Neural progenitor cell (in vitro differentiated cells): ENCODE measurements at places on chromosomes 11 and 22. TPM values are rescaled to one million over a fixed set of nuclear protein-coding genes. Genes with fewer than 3 reads are reported as not detected.

GRCh38 chr11:46006418-46007070 lies 84.1 kb downstream of the LARGE2 start:
- DNase-seq = peak; percentile 81
- H3K36me3 ChIP-seq = no peaks in the 10 kb centered on the region
- H3K4me3 ChIP-seq = no peak overlapping the region
- H3K4me1 ChIP-seq = peaks cover 10% of the 10 kb centered on the region
- H3K27me3 ChIP-seq = no peaks in the 10 kb centered on the region
- no peak overlapping the region for H3K27ac ChIP-seq

CYTH4 gene
- not detected in 2 replicates for total RNA-seq

DNA sequence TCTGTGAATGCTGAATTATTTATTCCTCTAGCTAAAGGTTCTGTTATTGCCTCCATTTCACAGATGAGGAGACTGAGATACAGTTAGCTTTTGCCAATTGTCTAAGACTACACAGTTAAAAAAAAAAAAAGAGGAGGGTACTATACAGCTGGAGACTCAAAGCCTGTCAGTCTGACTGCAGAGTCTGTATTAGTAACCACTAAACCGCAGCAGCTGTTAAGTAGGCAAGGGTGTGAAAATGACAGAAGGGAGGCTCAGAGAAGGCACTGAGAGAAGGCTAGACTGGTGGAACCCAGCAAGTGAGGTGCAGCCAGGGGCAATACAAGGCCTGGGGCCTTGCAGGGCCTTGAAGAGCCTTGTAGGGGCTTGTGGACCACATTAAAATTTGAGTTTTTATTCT lies 181.2 kb downstream of the CSNK2A3 start:
- H3K36me3 ChIP-seq = no peaks in the 10 kb centered on the region
- no peak overlapping the region for H3K27ac ChIP-seq
- H3K27me3 ChIP-seq = no peaks in the 10 kb centered on the region
- H3K4me3 ChIP-seq = no peak overlapping the region
- DNase-seq = no peak
- H3K4me1 ChIP-seq = peaks cover 6% of the 10 kb centered on the region

- no peak overlapping the region for H3K27ac ChIP-seq
- no peaks in the 10 kb centered on the region for H3K36me3 ChIP-seq
- no peak for DNase-seq
- no peaks in the 10 kb centered on the region for H3K27me3 ChIP-seq
- H3K4me3 ChIP-seq = no peak overlapping the region
- H3K4me1 ChIP-seq = peaks cover 13% of the 10 kb centered on the region
Measured at GRCh38 chr11:92627615-92628256, 341.7 kb upstream of the MTNR1B start.

NECTIN1 gene
- total RNA-seq = 19.5 and 27.4 TPM in 2 replicates

DNA sequence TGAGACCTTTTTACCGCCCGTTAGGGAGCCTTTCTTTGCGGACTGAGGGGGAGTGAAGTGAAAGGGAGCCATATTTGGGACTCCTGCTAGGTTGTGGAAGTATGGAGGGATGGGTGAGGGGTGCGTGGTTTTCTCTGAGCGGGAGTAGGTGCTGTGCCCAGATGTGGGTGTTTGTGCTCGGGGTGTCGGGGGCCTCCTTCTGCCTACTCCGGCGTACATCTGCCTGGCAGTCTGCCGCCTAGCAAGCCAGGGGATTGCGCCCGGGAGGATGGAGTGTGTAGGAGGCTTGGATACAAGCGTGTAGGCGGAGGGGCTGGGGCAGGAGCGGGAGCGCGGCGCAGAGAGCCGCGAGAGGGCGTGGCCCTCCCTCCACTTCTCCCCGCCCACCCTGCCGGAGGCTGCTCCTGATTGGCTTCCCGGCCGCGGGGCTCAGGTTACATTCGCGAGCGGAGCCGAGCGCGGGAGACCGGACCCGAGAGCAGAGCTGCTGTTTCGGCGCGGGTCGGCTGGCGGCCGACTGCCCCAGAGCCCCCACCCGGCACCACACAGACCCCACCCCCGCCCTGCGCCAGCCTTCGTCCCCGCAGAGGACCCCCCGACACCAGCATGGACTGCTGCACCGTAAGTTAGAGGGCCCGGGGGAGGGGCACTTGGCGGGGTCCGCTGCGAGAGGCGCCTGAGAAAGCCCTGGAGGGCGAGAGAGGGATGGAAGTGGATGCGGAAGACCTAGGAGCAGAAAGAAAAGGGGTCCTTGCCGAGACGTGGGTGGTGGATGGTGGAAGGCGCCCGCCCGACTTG lies at the start of gene NRGN:
Gene NRGN (plus strand): TSS at position 464 of the 798 bp plus-strand sequence. CDS start 143 bp downstream, at position 607.
- H3K27me3 ChIP-seq = peaks cover 96% of the 10 kb centered on the region
- H3K27ac ChIP-seq = no peak within 1 kb of the TSS
- no peaks in the 10 kb centered on the region for H3K36me3 ChIP-seq
- DNase-seq = peak; percentile 98
- peaks cover 24% of the 10 kb centered on the region for H3K4me1 ChIP-seq

GRCh38 chr11:14248580-14248981 lies 110.4 kb downstream of the RRAS2 start:
- H3K36me3 ChIP-seq = no peaks in the 10 kb centered on the region
- peaks cover 15% of the 10 kb centered on the region for H3K4me1 ChIP-seq
- no peaks in the 10 kb centered on the region for H3K27me3 ChIP-seq
- no peak overlapping the region for H3K27ac ChIP-seq
- peak; percentile 82 for DNase-seq

MTNR1B gene
- not detected in 2 replicates for total RNA-seq

DNA sequence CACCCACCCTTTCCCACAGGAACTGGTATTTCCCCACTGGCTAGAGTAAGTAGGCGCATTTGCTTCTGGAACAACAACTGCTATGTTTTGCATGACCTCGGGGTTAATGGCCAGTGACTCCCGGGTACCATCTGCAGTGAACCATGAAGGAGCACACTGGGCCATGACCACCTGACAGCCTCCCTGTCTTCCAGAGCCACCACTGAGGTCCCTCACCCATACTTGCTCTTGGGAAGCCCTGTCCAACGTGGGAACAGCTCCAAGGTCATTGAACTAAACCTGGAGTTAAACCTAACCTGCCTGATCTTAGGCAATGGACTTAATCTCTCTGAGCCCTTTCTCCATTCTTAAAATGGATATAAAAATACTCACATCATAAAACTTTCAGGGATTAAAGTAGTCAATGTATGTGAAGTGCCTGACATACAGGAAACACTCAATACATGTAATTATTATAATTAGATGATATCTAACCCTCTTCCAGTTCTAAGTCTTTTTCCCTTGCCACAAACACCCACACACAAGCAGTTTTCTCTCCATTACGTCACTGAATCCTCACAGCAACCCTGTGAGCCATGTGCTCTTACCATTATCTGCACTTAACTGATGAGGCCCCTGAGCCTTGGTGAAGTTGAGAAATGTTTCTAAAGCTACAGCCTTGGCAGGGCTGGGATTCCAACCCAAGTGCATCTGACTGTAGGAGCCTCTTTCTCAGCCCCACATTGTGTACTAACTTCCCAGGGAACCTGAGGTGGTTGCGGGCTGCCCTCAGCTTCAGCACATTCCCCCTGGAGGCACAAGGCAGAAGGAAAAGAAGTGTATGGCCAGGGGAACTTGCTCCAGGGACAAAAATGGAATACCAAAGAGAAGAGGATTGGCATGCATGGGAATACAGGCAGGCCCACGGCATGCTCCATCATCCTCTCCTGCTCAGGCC lies 74.5 kb upstream of the NCAM1 start:
- H3K27me3 ChIP-seq = no peaks in the 10 kb centered on the region
- H3K36me3 ChIP-seq = no peaks in the 10 kb centered on the region
- no peak overlapping the region for H3K27ac ChIP-seq
- H3K4me1 ChIP-seq = no peaks in the 10 kb centered on the region
- H3K4me3 ChIP-seq = no peak overlapping the region
- no peak for DNase-seq

GPR83 gene
- total RNA-seq = 0.03 TPM in 1 of 2 replicates, not detected in the other

ACTN3 gene
- 20.2 and 33.0 TPM in 2 replicates for total RNA-seq

APLNR gene
- total RNA-seq = 1.6 and 1.8 TPM in 2 replicates

DNA sequence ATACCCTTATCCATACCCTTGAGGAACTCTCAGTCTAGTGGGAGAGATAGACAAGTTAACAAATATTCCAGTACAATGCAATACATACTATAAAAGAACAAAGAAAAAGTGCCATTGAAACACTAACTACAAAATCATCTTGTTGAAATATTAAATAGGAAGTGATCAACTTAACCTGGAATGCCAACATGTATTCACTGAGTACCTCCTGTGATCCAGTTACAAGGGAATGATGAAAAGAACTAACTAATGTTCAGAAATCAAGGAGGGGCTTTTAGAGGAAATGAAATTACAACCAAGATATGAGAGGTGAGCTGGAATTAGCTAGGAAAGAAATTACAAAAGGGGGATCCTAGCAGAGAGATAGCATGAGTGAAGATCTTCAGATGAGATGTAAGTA lies 6.2 kb upstream of the FIBIN start:
- no peak for DNase-seq
- H3K27me3 ChIP-seq = no peaks in the 10 kb centered on the region
- H3K4me1 ChIP-seq = peaks cover 15% of the 10 kb centered on the region
- H3K27ac ChIP-seq = no peak overlapping the region
- no peaks in the 10 kb centered on the region for H3K36me3 ChIP-seq
- H3K4me3 ChIP-seq = no peak overlapping the region

ZNF214 gene
- 13.2 and 19.6 TPM in 2 replicates for total RNA-seq

- no peak for DNase-seq
- no peak overlapping the region for H3K4me3 ChIP-seq
- H3K27ac ChIP-seq = no peak overlapping the region
- H3K4me1 ChIP-seq = no peaks in the 10 kb centered on the region
Measured at GRCh38 chr11:107307991-107308390, 149.6 kb downstream of the CWF19L2 start.

SMTN gene
- 14.1 and 24.0 TPM in 2 replicates for total RNA-seq

OR51B6 gene
- total RNA-seq = not detected in 2 replicates

ELMOD1 gene
- 0.19 TPM in 1 of 2 replicates, not detected in the other for total RNA-seq

CD6 gene
- not detected in 2 replicates for total RNA-seq

MYEOV gene
- not detected in 2 replicates for total RNA-seq

GRCh38 chr11:26557666-26558065 lies 14.4 kb downstream of the MUC15 start:
- no peaks in the 10 kb centered on the region for H3K4me1 ChIP-seq
- no peaks in the 10 kb centered on the region for H3K27me3 ChIP-seq

OR2AT4 gene
- 0.22 TPM in 1 of 2 replicates, not detected in the other for total RNA-seq

- H3K27ac ChIP-seq = no peak overlapping the region
- peaks cover 9% of the 10 kb centered on the region for H3K4me1 ChIP-seq
- no peaks in the 10 kb centered on the region for H3K36me3 ChIP-seq
- DNase-seq = no peak
- no peak overlapping the region for H3K4me3 ChIP-seq
- H3K27me3 ChIP-seq = no peaks in the 10 kb centered on the region
Measured at GRCh38 chr11:117830072-117830471, 5.5 kb upstream of the FXYD2 start.

DNA sequence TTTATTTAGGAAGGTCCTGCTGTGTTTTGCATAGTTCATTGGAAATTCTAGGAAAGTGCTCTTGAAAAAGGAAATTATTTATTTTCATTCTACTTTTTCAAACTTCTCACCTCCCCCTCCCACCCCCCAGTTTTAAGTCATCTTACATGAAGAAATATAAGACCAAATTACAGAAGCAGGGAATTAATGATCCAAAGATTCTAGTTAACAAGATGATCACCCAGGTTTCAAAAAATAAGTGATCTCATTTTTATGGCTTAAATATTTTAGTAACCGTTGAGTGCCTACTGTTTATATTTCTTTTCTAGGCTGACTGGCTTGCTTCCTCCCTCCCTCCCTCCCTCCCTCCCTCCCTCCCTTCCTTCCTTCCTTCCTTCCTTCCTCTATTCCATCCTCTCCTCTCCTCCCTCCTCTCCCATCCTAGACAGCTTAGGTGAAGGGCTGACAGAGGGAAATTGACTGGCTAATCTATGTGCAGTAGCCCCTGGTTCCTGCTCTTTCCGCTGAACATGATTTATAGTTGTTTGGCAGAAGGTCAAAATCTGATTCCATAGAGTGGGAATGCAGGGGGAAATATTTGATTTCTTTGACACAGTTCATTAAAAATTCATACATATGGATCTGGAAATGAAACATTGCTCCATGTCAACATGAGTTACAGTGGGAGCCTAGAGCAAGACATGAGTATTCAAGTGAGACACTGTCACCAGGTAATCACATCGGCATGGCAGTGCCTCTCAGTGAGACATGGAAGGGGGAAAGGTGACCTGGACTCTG lies 123.4 kb downstream of the COMMD9 start:
- no peak overlapping the region for H3K4me3 ChIP-seq
- H3K27me3 ChIP-seq = no peaks in the 10 kb centered on the region
- H3K36me3 ChIP-seq = no peaks in the 10 kb centered on the region
- DNase-seq = no peak
- peaks cover 20% of the 10 kb centered on the region for H3K4me1 ChIP-seq

DNA sequence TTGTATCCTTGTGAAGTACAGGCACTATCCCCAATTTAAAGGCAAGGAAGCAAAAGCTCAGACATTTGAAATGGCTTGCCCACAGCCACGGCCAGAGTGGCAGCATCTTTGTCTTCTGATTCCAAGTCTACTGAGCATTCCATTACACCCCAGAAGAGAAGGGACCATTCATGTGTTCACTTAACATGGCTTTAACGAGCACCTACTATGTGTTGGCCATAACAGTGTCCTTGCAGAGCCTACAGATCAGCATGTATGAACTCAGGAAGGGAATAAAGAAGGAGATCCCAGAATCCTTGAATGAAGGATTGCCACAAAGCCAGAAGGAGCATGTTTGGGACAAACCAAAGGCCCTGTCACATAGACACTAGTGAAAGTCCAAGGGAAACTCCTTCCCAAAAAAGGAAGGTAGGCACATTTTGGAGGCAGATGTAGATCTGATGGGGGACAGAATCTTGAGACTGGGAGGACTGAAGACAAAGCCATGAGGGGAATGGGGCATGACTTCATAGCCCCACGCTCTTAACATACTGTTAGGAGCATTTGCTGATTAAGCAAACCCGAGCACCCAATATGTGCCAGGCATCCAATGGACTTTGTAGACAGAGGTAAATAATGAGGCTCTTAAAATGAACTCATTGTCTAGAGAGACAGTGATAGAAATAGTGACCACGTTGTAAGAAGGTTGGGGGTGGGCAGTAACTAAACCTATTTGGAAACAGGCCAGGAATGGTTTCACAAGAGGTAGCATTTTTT lies 54.9 kb downstream of the P4HA3 start:
- no peak overlapping the region for H3K27ac ChIP-seq
- H3K36me3 ChIP-seq = no peaks in the 10 kb centered on the region
- H3K27me3 ChIP-seq = no peaks in the 10 kb centered on the region
- no peaks in the 10 kb centered on the region for H3K4me1 ChIP-seq

GRCh38 chr11:92740276-92740675 lies 229.2 kb upstream of the MTNR1B start:
- H3K27ac ChIP-seq = no peak overlapping the region
- H3K4me3 ChIP-seq = no peak overlapping the region
- no peaks in the 10 kb centered on the region for H3K36me3 ChIP-seq
- no peak for DNase-seq
- no peaks in the 10 kb centered on the region for H3K27me3 ChIP-seq
- peaks cover 5% of the 10 kb centered on the region for H3K4me1 ChIP-seq
